ENCODE measurements at places on chromosomes 5 and 9. TPM values are rescaled to one million over a fixed set of nuclear protein-coding genes. Genes with fewer than 3 reads are reported as not detected.

- DNase-seq, result no peak
Observed at GRCh38 chr5:6333182-6333905, 45.0 kb downstream of the MED10 start.

DNA sequence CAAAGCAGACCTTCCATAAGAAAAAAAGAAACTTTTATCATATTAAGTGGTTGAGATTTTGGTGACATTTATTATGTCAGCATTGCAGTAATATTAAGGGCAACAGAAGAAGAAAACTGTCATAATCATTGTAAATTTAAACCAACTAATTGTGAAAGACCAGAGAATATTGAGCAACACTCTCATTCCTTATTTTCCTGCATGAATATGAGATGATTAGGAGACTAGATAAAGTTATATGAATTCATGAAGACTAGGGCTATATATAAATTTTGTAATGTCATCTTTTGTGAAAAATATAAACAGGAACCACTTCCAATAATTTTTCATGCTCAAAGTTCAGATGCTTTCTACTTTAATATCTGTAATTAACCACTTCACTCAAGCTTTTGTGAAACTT is 974.5 kb upstream of the CDH10 start:
- DNase-seq, result no peak

The BARHL1 gene
- not detected for total RNA-seq

The CACNA1B gene
- 0.22 TPM for total RNA-seq

The FST gene
- total RNA-seq, result 2.8 TPM

The FGF1 gene
- 3.5 TPM for total RNA-seq

DNA sequence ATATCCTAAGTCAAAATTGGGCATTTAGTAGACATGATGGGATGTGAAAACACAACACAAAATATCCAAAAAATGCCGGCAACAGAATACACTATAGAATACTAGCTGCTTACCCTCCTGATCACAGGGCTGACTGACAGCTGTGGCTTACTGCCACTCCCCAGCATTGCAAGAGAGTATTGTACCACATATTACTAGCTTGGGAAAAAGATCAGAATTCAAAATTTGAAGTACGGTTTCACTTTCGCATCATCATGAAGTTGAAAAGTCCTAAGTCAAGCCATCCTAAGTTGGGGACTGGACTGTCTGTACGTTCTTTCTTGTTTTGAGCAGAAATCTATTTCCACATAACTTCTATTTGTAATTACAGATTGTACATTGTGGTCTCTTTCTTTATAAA is 851.4 kb downstream of the MAT2B start:
- no peak for DNase-seq

The TMEM174 gene
- total RNA-seq, result not detected

The IL3 gene
- total RNA-seq, result not detected

The RORB gene
- 0.66 TPM for total RNA-seq

GRCh38 chr9:125565126-125565525 is 141.9 kb downstream of the MAPKAP1 start:
- no peak for DNase-seq

The PCDHGA6 gene
- 1.9 TPM for total RNA-seq

The LRRC19 gene
- total RNA-seq, result 45.1 TPM

DNA sequence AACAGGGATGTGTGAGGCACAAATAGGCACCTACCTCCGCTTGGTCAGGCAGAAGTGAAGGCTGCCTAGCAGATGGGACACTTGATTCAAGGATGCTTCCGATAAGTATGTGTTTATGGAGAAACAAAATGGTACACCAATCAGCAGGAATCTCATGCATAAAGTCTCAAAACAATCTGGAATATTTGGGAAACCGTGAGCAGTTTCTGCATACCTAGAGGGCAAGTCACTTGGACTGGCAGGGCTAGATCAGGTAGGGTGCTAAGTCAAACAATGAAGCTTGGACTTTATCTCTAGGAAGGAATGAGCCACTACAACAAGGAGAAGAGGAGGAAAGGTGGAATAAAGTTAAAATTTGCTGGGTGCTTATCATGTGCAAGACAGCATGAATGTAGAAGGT is 5.5 kb downstream of the EPB41L4A start:
- no peak for DNase-seq

DNA sequence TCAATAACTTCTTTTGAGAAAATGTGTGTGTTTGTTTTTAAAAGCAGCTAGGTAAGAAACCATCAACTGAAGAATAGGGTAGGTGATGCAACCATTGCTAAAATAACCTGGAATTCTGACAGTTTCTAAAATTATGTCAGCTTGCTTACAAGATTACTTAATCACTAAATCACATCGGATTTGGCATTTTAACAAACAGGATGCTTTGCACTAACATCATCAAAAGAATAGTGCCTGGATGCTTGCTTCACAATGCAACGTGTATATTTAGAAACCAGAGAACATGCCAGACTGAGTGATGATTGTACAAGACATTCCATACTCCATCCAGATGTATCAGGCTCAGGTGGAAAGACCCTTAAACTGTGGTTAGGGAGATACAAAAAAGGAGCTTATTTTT is 43.9 kb downstream of the PAM start:
- DNase-seq, result no peak

GRCh38 chr5:151051066-151051930 is 29.5 kb downstream of the TNIP1 start:
- DNase-seq, result peak; percentile 93

- DNase-seq, result no peak
Observed at GRCh38 chr5:132802044-132802684, 10.9 kb upstream of the SOWAHA start.

GRCh38 chr9:78131969-78132700 is 100.5 kb upstream of the GNAQ start:
- DNase-seq, result no peak

- DNase-seq, result no peak
Observed at GRCh38 chr9:1946526-1947283, 68.4 kb upstream of the SMARCA2 start.

GRCh38 chr9:120931231-120932085 is 4.9 kb upstream of the TRAF1 start:
- peak; percentile 45 for DNase-seq

The C9orf78 gene
- total RNA-seq, result 47.5 TPM

- DNase-seq, result no peak
Observed at GRCh38 chr9:83503866-83504265, 34.3 kb downstream of the FRMD3 start.

GRCh38 chr5:34685485-34686165 is 29.5 kb downstream of the RAI14 start:
- no peak for DNase-seq

The SPEF2 gene
- total RNA-seq, result 6.9 TPM

The SLC25A48 gene
- 4.5 TPM for total RNA-seq

- DNase-seq, result no peak
Observed at GRCh38 chr5:6076341-6077239, 301.8 kb downstream of the MED10 start.

- DNase-seq, result no peak
Observed at GRCh38 chr9:95080961-95081647, 236.4 kb downstream of the FANCC start.

DNA sequence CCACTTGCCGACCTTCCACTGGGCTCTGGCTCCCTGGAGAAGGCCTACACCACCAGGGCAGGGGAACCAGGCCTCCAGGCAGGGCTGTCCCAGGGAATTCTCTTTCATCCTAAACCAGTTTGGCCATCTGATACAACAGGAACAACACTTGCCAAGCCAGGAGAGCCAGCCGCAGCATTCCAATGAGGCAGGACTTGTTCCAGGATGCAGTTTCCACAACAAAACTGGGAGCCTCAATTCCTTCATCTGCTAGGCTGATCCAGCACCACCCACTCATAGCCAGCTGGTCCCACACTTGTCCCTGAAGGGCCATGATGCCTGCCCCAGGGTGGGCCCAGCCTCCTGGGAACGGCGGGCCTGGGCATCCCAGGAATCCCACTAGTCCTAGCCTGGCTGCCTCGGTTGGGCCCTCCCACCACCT is 26.0 kb downstream of the BICD2 start:
- DNase-seq, result no peak

- no peak for DNase-seq
Observed at GRCh38 chr9:138048184-138048583, 170.6 kb downstream of the CACNA1B start.

- DNase-seq, result no peak
Observed at GRCh38 chr9:79012561-79012960, 559.2 kb upstream of the TLE4 start.

GRCh38 chr9:15999422-16000339 is 446.8 kb downstream of the CCDC171 start:
- no peak for DNase-seq

GRCh38 chr9:108094676-108094993 is 605.1 kb upstream of the KLF4 start:
- DNase-seq, result no peak

DNA sequence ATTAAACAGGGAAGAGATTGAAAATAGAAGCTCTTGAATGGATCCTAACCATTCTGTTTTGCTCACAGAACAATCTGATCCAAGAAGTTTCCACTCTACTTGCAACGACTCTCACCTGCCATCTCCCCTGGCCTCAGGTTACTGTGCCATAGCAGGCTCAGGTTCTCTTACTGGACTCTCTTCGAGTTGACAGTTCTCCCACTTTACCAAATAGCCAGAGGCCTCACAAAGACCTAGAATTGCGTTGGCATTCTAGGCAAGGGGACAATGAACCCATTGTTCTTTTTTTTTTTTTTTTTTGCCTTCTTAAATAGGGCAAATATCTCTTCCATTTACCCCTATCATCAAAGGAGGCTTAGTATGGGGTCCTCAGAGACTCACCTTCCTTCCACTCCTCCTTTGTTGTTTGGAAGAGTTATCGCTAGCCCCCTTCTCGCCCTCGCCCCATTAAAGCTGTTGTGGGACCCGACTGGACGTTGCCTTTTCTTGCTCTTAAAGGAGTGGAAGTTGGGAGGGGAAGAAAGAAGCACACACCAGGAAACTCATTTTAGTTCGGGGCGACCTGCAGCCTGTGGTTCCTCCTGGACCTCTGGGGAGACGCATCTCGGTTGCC is 688 bp upstream of the PLPPR1 start:
- no peak for DNase-seq

DNA sequence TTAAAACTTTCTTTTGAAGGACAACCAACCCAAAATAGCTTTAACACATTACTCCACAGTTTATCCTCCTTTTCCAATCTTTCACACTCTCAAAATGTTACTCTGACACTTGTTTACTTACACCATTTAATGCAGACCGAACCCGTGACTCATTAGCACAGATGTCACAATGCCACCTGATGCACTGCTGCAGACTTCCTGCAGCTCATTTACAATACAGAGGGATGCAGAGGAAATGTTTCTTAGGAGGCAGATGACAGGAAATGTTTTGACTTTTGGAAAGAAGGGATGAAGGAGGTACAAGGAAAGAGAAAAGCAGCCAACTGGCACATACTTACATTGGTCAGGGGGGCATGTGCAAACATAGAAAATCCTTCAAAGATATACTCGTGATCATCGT is 39.0 kb downstream of the DROSHA start:
- no peak for DNase-seq

The PCDHB9 gene
- 2.4 TPM for total RNA-seq
